Spleen (tissue), 13 donors: ENCODE measurements at places on chromosomes 6 and 20. TPM values are rescaled to one million over a fixed set of nuclear protein-coding genes. Genes with fewer than 3 reads are reported as not detected.
A peak's percentile ranks its signal among the peaks of the same experiment; 100 is the strongest.

- no peak overlapping the region for H3K27ac ChIP-seq
- H3K4me3 ChIP-seq, result no peak overlapping the region
- H3K36me3 ChIP-seq, result no peaks in the 10 kb centered on the region
- no peaks in the 10 kb centered on the region for H3K4me1 ChIP-seq
- no peaks in the 10 kb centered on the region for H3K27me3 ChIP-seq
Measured at GRCh38 chr20:52473186-52473585, 281.6 kb upstream of the ZFP64 start.

Gene WFDC12
- total RNA-seq, result not detected

Gene FAM217B
- total RNA-seq, result 13.4 TPM

DNA sequence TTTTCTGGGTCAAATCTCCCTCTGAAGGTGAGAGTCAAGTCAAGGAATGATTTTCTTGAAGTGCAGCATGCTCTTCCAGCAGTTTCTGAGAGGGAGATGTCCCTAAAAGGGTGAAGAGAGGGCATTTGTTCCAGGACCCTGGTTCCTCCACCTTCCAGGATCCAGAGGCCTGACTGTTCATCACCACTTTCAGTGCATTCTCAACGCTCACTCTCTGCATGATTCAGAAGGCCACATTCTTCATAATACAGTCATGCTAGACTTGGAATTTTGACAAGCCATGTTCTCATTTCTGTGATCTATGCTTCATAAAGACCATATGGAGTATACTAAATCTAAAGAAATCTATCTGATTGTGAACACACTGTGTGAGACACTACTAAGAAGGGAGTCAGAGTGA lies 85.1 kb downstream of the PDE7B start:
- H3K4me3 ChIP-seq, result no peak overlapping the region
- H3K4me1 ChIP-seq, result no peaks in the 10 kb centered on the region
- H3K36me3 ChIP-seq, result no peaks in the 10 kb centered on the region
- H3K27ac ChIP-seq, result no peak overlapping the region
- no peaks in the 10 kb centered on the region for H3K27me3 ChIP-seq
- DNase-seq, result no peak

GRCh38 chr6:36414481-36414880 lies 27.0 kb upstream of the ETV7 start:
- H3K36me3 ChIP-seq, result no peaks in the 10 kb centered on the region
- DNase-seq, result no peak
- H3K27me3 ChIP-seq, result no peaks in the 10 kb centered on the region
- H3K4me3 ChIP-seq, result no peak overlapping the region

GRCh38 chr6:41027241-41027640 lies 11.8 kb downstream of the UNC5CL start:
- H3K27me3 ChIP-seq, result no peaks in the 10 kb centered on the region
- no peaks in the 10 kb centered on the region for H3K36me3 ChIP-seq
- no peak for DNase-seq
- H3K4me1 ChIP-seq, result peaks cover 26% of the 10 kb centered on the region
- no peak overlapping the region for H3K27ac ChIP-seq

DNA sequence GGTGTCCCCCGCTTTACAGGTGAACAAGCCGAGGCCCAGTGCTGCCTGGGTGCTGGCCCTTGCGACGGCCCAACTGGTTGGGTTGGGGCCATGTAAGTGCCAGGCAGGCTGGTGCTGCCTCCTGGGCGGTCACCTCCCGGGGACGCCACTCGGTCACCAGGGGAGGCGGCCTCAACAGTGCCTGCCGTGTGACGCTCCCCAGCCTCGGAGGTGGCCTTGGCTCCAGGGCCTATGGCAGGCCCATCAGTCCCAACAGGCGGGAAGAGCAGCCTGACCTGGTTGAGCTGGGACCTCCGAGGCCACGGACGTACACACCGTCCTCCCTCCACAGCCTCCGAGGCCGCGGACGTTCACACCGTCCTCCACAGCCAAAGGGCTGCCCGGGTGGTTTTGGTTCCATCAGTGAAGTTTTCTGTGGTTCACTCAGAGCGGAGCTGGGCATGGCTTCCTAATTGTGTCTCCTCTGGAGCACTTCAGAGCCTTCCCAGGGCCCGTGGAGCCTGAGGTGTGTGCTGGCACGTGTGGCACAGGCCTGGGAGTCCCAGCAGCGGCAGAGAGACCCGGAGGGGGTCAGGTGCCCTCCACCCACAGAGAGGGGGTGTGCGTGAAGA lies 19.3 kb upstream of the SLCO4A1 start:
- peak; percentile 86 for DNase-seq
- H3K36me3 ChIP-seq, result no peaks in the 10 kb centered on the region
- H3K4me1 ChIP-seq, result peaks cover 44% of the 10 kb centered on the region
- H3K27ac ChIP-seq, result peak overlapping the region; percentile 97
- H3K27me3 ChIP-seq, result no peaks in the 10 kb centered on the region

Gene ASIP
- not detected for total RNA-seq

Gene ECT2L
- total RNA-seq, result not detected
